ENCODE measurements at places on chromosomes 7 and 10. TPM values are rescaled to one million over a fixed set of nuclear protein-coding genes. Genes with fewer than 3 reads are reported as not detected.

The ZNF425 gene
- 0.77 TPM for total RNA-seq

- no peak for ATAC-seq
Measured at GRCh38 chr10:111077785-111078504, 1.1 kb downstream of the ADRA2A start.

The FAM3C gene
- 18.5 TPM for total RNA-seq

The AGBL3 gene
- 2.3 TPM for total RNA-seq

DNA sequence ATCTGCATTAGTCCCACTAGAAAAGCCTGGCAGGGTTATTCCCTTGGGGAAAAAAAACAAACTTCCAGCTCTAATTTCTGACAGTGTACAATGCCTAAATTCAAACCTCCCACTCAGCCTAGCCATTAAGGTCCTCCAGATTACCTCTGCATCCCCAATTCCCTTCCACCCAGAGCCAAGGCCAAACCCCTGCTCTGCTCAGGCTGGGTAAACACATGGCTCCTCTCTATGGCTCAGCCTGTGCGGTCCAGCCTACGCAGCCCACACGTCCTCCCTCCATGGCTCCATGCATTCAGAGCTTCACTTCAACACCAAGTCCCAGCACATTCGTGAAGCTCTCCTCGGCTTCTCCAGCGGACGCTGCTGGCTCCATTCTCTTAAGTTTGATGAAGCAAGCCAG is 5.2 kb downstream of the DLG5 start:
- ATAC-seq = no peak

- ATAC-seq = peak; percentile 49
Measured at GRCh38 chr10:33139181-33139646, 181.2 kb upstream of the ITGB1 start.

DNA sequence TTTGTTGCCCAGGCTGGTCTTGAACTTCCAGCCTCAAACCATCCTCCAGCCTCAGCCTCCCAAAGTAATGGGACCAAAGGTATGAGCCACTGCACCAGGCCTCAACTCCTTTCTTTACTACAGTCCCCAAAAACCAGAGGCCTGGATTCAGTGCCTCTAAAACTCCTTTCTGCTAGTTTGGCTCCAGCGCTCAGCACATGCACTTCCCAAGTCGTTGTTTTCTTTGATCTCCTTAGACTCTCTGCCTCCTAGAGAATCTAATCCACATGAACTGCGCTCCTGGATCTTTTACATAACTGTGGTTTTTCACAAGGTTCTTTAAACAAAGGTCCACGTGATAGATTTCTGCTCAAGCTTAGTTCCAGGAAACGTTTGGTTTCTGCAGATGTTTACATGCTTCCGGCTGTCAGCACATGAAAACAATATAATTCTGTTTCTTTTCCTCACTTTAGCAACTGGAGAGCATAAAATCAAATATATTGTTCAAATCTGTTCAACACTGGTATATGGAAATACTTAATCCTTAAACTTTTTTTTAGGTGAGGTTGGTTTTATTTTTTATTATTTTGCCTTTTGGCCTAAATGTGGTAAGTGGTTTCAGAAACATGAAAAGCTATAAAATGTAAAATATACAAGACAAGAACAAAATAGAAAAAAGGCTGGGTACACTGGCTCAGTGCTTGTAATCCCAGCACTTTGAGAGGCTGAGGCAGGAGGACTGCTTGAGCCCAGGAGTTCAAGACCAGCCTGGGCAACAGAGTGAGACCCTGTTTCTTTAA is 270.5 kb upstream of the MKLN1 start:
- peak; percentile 54 for ATAC-seq

DNA sequence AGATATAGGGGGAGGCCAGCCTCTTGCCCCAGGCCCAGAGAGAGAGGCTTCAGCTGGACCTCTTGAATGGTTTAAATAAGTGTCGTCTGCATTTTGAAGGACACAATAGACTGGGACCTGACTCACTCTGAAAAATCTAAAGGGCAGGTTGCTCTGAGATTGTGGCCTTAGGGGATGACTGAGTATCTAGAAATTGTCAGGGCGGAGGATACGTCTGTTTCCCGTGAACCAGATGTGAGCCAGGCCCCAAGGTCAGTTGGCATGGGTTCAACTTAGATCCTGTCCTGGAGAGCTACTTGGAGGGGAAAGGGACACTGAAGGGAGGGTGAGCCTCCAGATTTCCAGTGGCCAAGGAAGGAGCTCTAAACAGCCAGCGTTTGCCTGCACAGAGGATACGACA is 110.2 kb downstream of the CHN2 start:
- no peak for ATAC-seq

DNA sequence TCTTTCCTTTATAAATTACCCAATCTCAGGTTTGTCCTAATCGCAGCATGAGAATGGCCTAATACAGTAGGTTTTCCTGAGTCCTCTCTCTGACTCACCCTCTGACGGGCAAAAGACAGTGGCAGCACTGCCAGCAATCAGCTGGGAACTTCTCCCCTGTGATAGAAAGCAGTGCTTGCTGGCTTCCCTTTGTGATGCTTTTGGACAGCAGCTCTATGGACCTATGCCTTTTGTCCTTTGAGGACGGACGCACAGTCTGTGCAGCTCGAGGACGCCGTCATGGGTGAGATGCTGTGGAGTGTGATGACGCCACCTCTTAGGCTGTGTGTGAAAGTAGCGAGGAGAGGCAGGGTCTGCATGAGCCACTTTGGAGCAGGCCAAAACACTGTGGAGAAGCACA is 68.8 kb downstream of the KIAA1217 start:
- peak; percentile 31 for ATAC-seq
